ENCODE measurements at places on chromosomes 2 and 18.

DNA sequence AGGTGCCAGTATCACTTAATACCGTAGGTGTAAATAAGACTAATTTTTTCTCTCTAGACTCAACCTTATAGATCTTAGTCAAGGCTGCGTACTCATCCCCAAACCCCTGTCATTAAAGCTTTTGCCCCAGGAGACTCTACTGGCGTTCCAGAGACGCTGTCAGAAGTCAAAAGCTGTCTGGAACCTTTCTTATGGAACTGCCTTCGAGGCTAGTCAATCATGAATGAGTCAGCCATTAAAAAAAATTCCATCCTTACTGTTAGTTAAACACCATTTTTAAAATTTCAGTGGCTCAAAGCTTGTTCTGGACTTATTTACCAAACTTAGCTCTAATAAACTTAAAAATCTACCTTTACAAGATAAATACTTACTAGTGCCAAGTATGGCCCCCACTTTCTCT lies 52.1 kb downstream of the SPRED2 start:
- H3K27me3 ChIP-seq, result no peaks in the 10 kb centered on the region
- H3K4me3 ChIP-seq, result no peak overlapping the region
- no peak for DNase-seq
- H3K27ac ChIP-seq, result no peak overlapping the region
- no peaks in the 10 kb centered on the region for H3K36me3 ChIP-seq

GRCh38 chr2:222978850-222979249 lies 73.1 kb upstream of the KCNE4 start:
- no peak for DNase-seq
- no peak overlapping the region for H3K27ac ChIP-seq
- no peaks in the 10 kb centered on the region for H3K27me3 ChIP-seq
- H3K36me3 ChIP-seq, result no peaks in the 10 kb centered on the region
- H3K4me3 ChIP-seq, result no peak overlapping the region
- H3K4me1 ChIP-seq, result peaks cover 2% of the 10 kb centered on the region

DNA sequence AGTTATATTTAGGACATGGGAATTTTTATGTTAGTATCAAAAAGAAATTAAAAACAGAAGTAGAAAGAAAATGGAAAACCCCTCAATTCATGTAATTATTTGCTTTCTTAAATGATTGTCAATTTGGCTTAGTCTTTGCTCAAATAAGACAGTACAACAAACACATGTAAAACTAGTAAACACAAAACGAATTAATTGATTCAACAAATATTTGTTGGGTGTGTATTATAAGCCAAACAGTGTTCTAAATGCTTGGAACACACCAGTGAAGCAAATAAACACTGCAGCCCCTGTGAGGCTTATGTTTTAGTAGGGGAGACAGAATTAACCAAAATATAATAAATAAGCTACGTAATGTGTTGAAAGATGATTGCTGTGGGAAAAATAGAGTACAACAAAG lies 234.5 kb upstream of the STON1 start:
- H3K27me3 ChIP-seq, result no peaks in the 10 kb centered on the region
- H3K4me1 ChIP-seq, result no peaks in the 10 kb centered on the region
- no peaks in the 10 kb centered on the region for H3K36me3 ChIP-seq
- no peak overlapping the region for H3K4me3 ChIP-seq

DNA sequence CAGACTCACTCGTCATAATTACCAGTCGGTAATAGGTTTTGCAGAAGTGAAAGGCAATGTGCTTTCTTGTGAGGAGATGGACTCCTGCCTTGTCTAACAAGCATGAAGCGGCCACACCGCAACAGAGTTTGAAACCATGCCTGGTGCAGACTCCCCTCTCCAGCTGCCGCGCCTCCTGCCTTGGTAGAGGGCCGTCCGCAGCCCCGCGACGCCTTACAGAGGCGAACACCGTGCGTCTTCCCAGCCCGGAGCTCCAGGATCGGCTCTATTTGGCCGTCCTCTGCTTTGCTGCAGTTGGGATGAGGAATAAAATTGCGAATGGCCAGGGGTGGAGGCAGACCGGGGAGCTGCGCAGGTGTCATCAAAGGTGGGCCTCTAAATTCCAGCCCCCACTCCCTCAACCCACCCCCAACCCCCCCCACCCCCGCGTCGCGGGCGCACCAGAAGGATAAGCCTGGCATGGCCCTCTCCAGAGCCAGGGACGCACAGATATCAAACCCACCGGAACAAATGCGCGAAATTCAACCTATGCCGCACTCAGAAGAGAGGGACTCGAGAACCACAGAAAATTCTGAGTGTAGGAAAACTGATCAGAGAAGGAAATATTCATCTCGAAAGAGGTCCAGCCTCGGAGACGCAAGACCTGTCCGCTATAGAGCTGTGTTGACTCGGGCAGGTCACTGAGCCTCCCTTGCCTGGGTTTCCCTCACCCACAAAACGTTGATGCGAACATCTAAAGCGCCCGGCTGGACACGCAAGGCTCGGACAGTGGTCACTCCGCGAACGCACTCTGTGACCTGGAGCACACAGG lies 1.1 kb downstream of the TRABD2A start:
- no peak for DNase-seq
- peaks cover 48% of the 10 kb centered on the region for H3K27me3 ChIP-seq
- H3K27ac ChIP-seq, result no peak overlapping the region
- no peaks in the 10 kb centered on the region for H3K36me3 ChIP-seq
- peak overlapping the region; percentile 38 for H3K4me3 ChIP-seq

DNA sequence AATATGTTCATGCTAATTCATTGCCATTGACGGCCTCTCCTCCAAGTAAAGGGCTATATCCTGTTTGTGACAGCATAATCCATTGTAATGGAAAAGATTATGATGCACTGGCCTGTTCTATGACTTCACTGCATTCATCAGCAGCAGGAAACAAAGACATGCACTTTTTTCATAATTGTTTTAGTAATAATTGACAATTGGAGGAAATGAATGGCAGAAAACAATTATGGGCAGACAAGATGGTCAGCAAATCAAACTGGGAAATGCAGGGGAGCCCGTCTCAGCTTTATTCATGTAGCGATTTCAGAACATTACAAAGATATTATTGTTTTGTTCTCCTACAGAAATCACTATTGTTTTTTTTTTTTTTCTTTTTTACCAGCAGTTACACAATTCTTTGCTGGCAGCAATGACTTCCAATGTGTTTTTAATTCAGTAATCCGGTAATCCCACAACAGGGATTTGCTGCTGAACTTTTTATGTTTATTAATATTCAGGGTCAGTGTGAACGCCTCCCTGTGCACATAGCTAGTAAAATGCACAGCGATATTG lies 33.8 kb upstream of the RASGRP3 start:
- no peaks in the 10 kb centered on the region for H3K36me3 ChIP-seq
- H3K27ac ChIP-seq, result peak overlapping the region; percentile 2
- no peaks in the 10 kb centered on the region for H3K4me1 ChIP-seq
- H3K27me3 ChIP-seq, result no peaks in the 10 kb centered on the region

DNA sequence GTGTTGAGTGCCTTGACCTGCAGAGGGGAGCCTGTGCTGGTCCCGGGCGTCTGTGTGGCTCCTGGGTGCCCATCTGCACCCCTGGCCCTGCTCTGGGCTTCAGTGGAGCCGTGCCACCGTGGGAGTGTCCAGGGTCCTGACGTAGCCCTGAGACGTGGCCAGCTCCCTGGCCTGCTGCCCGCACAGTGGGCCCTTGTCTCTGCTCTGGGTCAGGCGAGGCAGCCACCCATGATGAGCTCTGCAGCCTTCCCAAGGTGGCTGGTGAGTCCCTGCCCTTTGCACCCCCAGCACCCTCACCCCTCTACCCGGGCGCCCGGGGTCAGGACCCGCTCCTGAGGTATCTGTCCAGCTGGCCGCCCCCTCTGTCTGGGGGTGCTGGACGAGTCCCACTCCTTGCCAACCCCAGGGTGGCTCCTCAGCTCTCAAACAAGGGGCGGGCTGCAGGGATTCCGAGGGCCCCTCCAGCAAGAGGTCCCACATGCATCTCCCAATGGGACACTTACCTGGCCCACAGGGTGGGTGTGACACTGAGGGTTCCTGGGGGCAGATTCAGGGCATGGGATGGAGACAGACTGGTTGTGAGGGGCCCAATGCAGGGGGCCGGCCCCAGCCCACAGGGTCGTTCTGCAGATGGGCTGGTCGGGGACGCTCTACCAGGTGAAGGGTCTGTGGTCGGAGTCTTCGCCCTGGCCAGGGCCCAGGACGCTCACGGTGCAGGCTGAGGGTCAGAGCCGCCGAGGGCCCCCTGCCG lies 2.4 kb downstream of the NEU4 start:
- no peaks in the 10 kb centered on the region for H3K27me3 ChIP-seq
- H3K27ac ChIP-seq, result peak overlapping the region; percentile 57
- DNase-seq, result no peak
- no peak overlapping the region for H3K4me3 ChIP-seq

GRCh38 chr18:61972389-61973264 lies 79.8 kb upstream of the RNF152 start:
- H3K4me1 ChIP-seq, result no peaks in the 10 kb centered on the region
- no peaks in the 10 kb centered on the region for H3K36me3 ChIP-seq
- no peaks in the 10 kb centered on the region for H3K27me3 ChIP-seq
- no peak overlapping the region for H3K27ac ChIP-seq
- H3K4me3 ChIP-seq, result no peak overlapping the region
- DNase-seq, result no peak

GRCh38 chr18:7977897-7978296 lies 410.8 kb downstream of the PTPRM start:
- H3K4me3 ChIP-seq, result no peak overlapping the region
- H3K4me1 ChIP-seq, result no peaks in the 10 kb centered on the region
- H3K36me3 ChIP-seq, result no peaks in the 10 kb centered on the region
- H3K27ac ChIP-seq, result no peak overlapping the region
- H3K27me3 ChIP-seq, result no peaks in the 10 kb centered on the region

DNA sequence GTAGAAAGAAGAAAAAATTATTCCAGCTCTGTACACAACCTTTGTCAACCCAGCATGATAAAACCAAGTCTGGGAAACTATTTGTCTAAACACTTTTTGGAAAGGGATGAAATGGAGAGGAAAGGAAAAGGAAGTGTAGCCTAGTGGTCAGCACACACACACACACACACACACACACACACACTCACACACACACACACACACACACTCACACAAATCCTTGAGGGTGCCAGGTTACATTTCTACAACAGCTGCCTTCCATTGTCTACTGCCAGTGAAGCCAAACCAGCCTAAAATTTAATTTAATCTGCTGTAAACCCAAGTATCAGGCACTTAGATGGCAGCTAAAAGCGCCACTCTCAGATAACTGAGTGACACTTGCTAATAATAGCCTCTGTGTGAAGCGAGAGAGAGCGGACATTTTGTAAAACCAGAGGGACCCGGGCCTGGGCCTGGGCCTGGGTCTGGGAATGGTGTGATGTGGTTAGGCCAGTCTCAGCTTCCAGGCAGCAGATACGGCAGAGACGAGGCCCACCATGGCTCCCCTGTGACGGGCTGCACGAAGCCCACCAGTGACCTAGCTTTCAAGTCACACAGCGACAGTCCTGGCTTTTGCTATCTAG lies 32.4 kb downstream of the BCL11A start:
- peaks cover 3% of the 10 kb centered on the region for H3K4me1 ChIP-seq
- no peaks in the 10 kb centered on the region for H3K27me3 ChIP-seq
- no peak overlapping the region for H3K4me3 ChIP-seq
- no peaks in the 10 kb centered on the region for H3K36me3 ChIP-seq

- no peak overlapping the region for H3K27ac ChIP-seq
- no peak overlapping the region for H3K4me3 ChIP-seq
- DNase-seq, result peak; percentile 61
- no peaks in the 10 kb centered on the region for H3K27me3 ChIP-seq
- H3K4me1 ChIP-seq, result no peaks in the 10 kb centered on the region
- H3K36me3 ChIP-seq, result no peaks in the 10 kb centered on the region
Observed at GRCh38 chr2:26072925-26073768, 39.3 kb downstream of the RAB10 start.

DNA sequence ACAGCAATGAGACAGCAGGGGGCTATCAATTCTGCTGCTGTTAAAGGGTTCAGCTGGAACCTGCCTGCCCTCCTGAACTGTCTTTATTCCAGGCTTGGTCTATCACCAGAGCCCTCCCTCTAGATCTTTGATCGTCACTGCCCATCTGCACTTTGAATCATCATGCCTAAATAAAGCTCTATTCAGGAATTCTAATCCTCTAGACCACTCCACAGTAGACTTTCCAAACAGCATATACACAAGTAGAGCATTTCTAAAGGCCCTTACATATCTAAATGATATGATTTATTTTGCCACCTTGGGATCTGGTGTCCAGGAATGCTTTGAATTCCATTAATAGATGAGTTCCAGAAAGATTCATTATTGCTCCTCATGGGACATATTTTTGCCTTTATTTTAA lies 542.1 kb upstream of the SYT4 start:
- H3K4me3 ChIP-seq, result no peak overlapping the region
- no peaks in the 10 kb centered on the region for H3K27me3 ChIP-seq
- H3K36me3 ChIP-seq, result no peaks in the 10 kb centered on the region
- no peak overlapping the region for H3K27ac ChIP-seq
- H3K4me1 ChIP-seq, result no peaks in the 10 kb centered on the region

DNA sequence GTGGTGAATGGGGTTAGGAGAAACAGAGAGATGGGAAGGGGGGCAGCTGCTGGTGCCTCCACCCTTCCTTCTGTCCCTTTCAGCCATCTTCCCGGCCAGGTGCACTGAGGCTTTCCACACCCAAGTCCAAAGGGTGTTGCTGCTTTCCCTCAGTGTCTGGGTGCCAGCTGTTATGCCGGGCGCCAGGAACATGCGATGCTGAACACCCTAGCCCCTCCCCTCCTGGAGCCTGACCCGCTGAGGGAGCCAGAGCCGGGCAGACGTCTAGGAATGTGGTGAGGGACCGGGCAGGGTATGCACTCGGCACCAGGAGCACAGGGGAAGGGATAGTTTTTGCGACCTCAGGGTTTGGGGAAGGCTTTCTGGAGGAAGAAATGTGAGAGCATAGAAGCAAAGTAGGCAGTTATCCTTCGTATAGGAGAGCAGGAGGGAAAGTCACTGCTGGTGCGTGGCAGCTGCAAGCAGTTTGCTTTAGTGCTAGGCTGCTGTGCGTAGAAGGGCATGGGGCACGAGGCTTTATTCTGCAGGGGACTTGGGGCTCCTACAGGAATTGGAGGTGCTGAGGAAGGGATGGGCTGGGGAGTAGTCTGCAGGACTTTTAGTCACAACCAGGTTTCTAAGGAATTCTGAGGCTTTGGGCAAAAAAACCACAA lies 147.7 kb downstream of the TSN start:
- H3K4me1 ChIP-seq, result peaks cover 18% of the 10 kb centered on the region
- H3K27me3 ChIP-seq, result no peaks in the 10 kb centered on the region
- no peaks in the 10 kb centered on the region for H3K36me3 ChIP-seq
- no peak overlapping the region for H3K4me3 ChIP-seq
- H3K27ac ChIP-seq, result no peak overlapping the region
- DNase-seq, result no peak

DNA sequence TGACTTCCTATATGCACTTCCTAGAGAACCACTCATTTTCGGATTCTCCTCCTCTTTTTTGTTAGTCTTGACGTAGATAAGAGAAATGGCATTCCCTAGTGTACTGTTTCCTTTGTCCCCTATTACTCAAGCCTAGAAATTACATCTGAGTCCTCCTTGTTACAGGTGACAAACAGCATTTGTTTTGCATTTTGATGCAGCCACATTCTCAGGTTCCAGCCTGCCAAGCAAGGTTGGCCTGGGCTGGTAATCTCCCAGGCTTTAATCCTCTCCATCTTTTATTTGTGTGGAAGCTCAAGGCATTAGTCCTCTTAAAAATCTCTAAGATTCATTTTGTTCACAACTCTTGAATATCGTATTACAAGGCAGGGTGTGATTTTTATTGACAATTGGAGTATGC lies 318.0 kb upstream of the NRP2 start:
- DNase-seq, result no peak
- no peak overlapping the region for H3K27ac ChIP-seq
- no peaks in the 10 kb centered on the region for H3K36me3 ChIP-seq
- H3K4me3 ChIP-seq, result no peak overlapping the region
- H3K27me3 ChIP-seq, result no peaks in the 10 kb centered on the region
- no peaks in the 10 kb centered on the region for H3K4me1 ChIP-seq

GRCh38 chr2:232375164-232375563 lies 3.4 kb upstream of the ALPP start:
- H3K27ac ChIP-seq, result no peak overlapping the region
- no peak for DNase-seq

Data from spinal cord (tissue), 10 donors.